Fibroblast of mammary gland (primary cell): ENCODE measurements at places on chromosomes 11 and 22.

- no peak for DNase-seq
These were observed 539 bp downstream of the SDHD start for GRCh38 chr11:112087212-112087611.

- DNase-seq: no peak
These were observed 49.9 kb downstream of the RSF1 start for GRCh38 chr11:77770629-77771028.

GRCh38 chr11:28089378-28089777 is 18.6 kb downstream of the KIF18A start:
- DNase-seq: peak; percentile 30

- DNase-seq: no peak
These were observed 193.0 kb upstream of the E2F8 start for GRCh38 chr11:19433791-19434190.

- DNase-seq: peak; percentile 13
These were observed 819 bp upstream of the KCNQ1OT1 start for GRCh38 chr11:2700415-2701211.

DNA sequence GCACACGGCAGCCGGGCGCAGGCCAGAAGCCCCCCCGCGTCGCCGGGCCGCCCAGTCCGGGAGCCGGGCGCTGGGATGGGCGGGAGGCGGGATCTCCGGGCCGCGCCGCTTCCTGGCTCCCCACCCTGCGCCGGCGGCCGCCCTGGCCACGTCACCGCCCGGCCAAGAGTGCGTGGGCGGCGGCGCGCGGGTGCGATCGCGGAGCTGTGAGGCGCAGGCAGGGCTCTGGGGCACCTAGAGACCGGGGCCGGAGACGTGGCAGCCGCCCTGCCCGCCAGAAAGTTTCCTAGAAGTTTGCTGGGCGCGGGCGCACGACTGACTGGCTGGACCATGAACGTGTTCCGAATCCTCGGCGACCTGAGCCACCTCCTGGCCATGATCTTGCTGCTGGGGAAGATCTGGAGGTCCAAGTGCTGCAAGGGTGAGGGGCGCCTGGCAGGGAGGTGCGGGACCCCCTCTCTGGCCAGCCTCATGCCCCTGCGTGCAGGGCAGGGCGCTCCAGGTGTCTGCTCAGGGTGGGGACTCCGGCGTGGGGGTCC is at the start of gene KDELR3:
Gene KDELR3, plus strand, starts transcription at position 193 of the 539 bp plus-strand sequence. Its CDS starts 138 bp downstream, at position 331.
- peak; percentile 62 for DNase-seq

DNA sequence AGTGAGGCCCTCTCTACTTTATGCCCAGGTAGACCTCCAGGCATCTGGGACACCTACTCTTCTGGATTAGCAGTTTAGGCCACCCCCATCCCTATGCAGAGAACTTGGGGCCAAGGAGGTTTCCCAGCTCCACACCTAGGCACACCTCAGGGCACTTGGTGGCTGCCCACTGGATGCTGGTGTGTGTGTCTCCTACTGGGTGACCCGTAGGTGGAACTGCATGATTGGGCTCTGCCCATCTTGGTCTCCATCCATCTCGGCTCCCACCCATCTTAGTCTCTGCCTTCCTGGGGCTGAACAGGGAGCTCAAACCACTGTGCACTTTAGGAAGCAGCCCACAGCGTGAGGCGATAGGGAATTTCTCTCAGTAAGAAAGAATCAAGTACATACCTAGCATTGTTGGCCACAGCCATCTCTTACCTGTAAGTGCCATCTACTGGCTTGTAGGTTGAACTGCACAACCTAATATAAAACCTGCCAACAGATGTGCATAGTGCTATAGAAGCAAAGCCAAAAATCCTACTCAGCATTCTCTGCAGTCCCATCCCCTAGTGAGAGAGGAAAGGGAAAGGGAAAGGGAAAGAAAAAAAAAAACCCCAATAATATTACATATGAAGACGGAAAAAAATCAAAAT is 61.6 kb upstream of the PTPN5 start:
- peak; percentile 28 for DNase-seq

- DNase-seq: peak; percentile 8
These were observed 49.2 kb downstream of the CNTN5 start for GRCh38 chr11:99069856-99070444.

- no peak for DNase-seq
These were observed 158.1 kb upstream of the ARHGAP42 start for GRCh38 chr11:100528872-100529416.

- DNase-seq: peak; percentile 31
These were observed 113.5 kb downstream of the MN1 start for GRCh38 chr22:27687984-27688545.

DNA sequence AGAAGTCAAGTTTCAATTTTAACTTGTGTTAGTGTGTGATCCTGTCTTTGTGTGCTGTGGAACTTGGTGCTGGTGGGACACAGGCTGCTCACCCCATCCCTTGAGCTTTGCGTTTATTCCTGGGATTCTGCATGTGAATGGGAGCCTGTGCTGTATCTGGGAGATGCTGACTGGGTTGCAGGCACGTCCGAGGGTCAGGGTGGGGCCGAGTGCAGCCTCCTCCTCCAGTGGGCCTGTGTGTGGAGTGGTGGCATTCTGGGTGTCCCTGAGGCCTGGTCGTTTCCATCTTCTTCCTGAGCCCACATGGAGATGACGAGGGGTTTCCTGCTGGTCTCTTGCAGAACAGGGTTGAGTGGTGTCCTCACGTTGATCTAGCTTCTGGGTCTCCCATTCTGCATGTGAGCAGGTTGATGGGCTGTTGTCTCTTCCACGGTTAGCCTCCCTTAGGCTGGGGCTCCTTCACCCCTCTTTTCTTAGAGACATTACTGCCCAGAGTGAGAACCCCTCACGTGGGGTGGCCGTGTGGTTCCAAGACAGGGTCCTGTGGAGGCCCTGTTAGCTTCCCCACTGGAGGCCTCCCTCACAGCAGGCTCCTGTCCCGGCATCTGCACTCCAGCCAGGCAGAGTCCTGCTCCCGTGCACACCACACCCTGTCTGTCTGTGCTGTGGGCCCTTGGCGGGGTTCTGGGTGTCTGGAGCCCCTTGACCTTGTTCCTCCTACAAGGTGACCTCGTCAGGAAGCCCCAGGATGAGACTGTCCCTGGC is 4.9 kb downstream of the PTDSS2 start:
- no peak for DNase-seq

- DNase-seq: no peak
These were observed 118.9 kb downstream of the EFCAB6 start for GRCh38 chr22:43693249-43693648.

- no peak for DNase-seq
These were observed 5.1 kb upstream of the RPS6KA4 start for GRCh38 chr11:64353715-64354506.

DNA sequence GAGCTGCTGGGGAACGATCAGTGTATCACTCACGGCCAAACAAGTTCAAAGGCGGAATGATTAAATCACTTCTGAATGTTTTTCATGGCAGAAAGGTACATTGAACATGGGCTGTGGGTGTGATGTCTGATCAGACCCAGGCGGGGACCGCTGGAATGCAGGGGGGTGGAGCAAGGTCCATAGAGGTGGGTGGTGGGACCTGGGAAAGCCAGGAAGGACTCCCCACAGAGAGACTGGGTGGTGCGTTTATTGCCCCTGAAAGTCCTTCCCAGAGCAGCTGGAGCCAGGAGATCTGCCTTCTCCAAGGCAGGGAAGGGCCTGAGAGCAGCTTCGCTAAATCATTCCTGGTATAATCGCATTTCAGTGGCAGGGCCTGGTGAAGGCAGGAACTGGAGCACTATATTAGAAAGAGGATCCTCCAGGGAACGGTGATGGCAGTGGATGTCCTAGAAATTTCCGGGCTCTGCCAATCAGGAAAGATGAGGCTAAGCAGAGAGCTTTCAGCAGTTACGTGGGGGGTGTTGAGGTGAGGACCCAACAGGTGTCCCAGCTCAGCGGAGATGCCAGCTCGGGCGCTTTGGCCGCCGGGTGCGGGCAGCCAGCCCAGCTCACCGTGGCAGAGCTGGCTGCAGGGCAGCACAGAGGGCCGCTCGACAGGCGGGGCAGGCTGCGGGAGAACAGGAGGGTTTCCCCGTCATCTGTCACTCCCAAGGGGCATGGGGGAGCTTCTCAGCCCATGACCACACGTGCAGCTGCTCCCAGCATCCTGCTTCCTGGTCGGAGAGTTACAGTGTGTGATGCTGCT is 271.7 kb downstream of the CTTN start:
- DNase-seq: no peak

DNA sequence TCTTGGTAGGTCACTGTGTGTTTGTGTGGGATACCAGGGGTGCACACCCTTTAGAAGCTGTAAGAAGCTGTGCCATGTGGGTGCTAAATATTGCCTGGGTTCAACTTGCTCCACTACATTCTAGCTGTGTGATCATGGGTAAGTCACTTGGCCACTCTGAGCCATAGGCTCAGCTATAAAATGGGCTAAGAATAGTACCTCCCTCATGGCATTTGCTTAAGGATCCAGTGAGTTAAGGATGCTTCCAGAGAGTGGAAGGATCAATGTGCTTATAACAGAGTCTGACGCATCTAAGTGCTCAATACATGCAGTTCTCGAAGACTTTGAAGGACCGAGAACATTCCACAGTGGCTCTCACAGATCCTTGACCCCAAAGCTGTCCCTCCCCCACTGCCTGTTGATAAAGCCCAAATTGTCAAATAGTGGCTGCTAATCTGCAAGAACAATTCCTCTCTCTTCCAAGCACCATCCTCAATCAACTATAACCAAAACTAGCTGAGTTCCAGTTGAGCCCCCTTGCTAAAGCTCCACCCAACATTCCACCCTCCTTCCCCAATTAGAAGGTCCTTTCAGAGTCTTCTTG is 13.2 kb upstream of the TMPRSS6 start:
- no peak for DNase-seq

DNA sequence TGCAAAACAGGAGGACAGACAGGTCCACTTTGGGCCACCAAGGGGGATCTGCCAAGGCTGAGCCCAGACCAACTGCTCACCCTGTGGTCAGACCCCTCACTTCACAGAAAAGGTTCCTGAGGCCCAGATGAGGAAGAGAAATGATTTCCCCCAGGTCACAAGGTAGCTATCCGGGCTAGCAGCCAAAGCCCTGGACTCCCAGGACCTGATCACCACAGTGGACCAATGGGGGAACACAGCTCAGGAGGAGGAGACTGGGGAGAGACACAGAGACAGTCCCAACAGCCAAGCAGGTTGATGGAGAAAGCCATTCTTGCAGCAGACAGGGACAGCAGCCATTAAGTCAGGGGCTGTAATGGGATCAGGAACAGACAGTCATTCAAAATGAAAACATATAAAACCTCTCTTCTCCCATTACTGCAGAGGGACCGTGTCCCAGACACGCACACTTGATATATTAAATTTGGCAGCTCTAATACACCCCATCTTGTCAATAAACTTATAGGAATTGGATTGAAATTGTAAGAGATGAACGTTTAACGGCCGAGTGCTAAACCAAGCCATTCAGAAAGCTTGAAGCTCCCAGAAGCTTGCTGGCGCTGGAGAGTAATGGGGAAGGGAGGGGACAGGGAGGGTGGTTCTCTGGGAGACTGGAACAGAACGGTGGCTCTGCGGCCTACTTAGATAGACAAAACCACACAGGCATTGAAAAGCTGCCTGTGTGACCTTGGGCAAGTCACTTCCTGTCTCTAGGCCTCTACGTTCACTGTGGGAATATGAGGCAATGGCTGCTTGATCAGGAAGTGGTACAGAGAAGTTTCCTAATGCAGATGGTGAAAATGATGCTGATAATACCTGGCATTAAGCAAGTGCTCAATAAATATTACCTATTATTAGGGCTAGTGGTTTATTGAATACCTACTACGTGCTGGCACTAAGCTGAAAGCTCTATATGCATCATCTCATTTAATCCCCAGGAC is 16.0 kb downstream of the ZMAT5 start:
- DNase-seq: no peak

DNA sequence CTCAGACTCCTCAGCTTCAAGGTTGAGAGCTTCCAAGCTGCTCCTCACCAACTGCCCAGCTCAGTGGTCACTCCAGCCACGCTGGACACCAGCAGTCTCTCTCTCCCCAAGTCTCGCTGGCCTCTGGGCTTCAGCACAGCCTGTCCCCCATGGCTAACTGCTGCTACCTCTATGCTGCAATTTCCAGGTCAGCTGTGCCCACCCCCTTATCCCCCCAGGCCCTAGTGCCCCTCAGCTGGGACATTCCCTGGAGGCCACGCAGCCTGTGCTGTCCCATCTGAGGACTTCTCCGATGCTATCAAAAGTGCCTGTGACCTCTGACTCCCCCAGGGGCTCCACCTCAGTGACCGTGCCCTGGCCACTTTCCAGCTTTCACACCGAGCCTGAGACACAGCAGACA is 37.5 kb upstream of the PHF21B start:
- no peak for DNase-seq

DNA sequence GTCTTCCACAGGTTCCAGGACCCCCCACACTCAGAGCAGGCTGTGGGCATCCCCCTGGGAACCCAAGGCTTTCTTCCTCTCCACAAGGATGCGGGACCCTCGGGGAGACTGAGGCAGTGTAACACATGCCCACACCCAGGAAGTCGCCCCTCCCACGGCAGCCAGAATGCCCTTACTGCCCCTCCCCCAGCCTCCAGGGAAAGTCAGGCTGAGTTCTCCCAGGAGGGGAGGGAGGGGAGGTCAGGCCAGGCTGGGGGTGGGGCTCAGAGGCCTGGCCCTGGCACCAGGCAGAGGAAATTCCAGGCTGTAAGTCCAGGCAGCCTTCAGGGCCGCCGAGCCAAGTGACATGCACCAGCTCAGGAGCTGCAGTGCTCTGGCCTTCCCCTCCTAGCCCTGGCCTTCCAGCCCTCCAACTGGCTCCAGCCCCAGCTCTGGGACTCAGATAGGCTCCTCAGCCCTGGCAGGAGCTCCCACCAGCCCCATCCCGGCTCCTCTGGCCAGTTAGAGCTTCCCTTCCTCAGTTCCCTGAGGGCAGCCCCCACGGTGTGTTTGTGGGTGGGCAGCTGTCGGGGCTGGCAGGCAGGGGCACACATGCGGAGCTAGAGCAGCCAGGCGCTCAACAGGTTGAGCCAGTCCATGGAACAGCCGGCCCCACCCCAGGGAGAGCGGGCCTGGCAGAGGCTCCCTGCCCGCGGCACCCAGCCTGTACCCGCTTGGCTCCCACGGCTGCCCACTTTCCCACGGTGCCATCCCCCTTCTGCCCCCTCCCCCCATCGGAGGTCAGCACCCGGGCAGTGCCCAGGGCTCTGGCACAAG is 3.6 kb downstream of the BCL9L start:
- peak; percentile 74 for DNase-seq

DNA sequence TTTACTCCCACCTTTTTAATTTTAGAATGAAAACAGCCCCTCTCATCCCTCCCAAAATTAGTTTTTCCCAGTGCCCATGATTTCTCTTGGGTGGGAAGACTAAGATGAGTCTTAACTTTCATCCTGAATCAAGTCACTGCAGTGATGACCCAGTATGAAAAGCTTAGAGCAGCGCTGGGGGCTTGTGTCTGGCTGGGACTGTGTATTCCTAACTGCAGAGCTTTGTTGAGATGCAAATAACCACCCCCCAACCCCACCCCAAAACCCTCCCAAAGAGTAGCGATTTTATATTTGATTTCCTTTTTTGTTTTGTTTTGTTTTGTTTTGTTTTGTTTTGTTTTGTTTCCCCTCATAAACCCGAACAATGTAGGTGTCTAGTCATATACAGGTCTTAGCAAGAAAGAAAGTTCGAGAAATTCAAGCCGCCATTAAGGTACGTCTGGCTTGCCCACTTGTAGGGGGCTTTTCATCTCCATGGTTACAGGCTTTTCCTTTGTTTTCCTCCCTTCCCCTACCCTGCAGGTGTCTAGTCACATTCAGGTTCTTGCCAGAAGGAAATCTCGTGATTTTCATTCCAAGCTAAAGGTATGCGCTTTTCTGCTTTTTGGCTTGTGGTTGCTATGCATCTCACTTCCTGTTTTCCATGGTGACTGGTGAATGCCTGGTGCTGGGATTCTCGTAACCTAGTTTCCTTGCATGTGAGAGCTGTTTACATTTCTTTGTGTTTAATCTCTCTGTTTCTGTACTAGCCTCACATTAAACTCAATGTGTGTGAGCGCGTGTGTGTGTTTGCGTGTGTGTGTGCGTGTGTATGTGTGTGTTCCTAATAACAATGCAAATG is 144.6 kb upstream of the RASSF10 start:
- DNase-seq: no peak
